ENCODE measurements at places on chromosomes 7 and 10.
A peak's percentile ranks its signal among the peaks of the same experiment; 100 is the strongest.

- no peak for DNase-seq
These were observed 2.0 kb downstream of the CALY start for GRCh38 chr10:133334503-133335245.

- DNase-seq, result no peak
These were observed 17.7 kb upstream of the SHH start for GRCh38 chr7:155829796-155830470.

DNA sequence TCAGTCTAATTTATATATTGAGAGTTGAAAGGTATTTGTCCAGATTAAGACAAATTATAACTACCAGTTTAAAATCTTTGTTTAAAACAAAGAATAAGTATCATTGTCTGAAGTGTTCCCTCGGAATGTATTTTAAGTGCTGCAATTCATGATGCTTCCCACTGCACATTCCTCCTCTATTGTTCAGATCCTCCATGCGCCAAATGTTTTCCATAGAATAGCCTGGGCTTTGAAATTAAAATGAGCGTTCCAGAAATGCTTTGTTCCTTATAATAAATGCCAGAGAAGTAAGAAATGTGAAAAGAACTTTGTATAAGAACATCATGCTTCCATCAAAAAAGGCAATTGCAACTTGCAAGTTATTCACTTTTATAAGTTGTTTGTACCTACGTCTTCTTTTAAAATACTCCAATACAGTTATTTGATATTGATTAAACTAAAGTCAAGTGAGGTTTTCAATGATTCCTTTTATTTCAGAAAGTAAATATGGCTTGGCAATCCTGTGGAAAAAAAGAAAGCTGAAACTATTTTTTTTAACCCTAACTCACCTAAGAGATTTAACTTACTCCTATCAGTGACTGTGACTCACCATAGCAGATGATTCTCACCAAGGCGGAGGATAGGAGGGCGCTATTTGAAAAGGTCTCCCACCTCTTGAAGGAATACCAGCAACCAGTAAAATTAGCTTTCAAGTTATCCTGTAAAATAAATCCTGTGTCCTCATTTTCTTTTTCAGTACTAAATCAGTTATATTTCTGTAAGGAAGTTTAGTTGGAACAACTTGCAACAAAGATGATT is 85.8 kb downstream of the CTNNA3 start:
- no peak for DNase-seq

GRCh38 chr10:5076615-5077014 is 17.6 kb upstream of the AKR1C3 start:
- DNase-seq, result no peak

DNA sequence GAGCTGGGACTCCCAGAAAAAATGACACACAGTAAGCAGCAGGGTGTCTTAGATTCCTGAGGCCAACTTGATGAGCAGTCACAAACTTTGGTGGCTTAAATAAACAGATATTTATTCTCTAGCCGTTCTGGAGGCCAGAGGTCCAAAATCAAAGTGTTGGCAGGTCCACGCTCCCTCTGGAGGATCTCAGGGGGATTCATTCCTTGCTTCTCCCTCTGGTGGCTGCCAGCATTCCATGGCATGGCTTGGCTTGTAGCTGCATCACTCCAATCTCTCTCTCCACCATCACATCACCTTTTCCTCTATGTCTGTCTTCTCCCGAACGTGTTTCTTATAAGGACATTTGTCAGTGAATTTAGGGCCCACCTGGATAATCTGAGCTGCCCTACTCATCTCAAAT is 98.4 kb downstream of the OSBPL3 start:
- no peak for DNase-seq

GRCh38 chr10:98316170-98316569 is 48.2 kb upstream of the LOXL4 start:
- DNase-seq, result no peak

GRCh38 chr7:44220358-44221112 is 19.8 kb downstream of the YKT6 start:
- DNase-seq, result no peak

GRCh38 chr10:79399223-79399831 is 46.1 kb downstream of the ZCCHC24 start:
- DNase-seq, result no peak

GRCh38 chr10:118911363-118911762 is 118.2 kb upstream of the NANOS1 start:
- DNase-seq, result no peak

- no peak for DNase-seq
These were observed 3.1 kb downstream of the PLAU start for GRCh38 chr10:73914036-73914435.

GRCh38 chr10:59888781-59889435 is 17.4 kb downstream of the CCDC6 start:
- no peak for DNase-seq

GRCh38 chr7:37970211-37970610 is 49.8 kb downstream of the EPDR1 start:
- DNase-seq, result no peak

- DNase-seq, result no peak
These were observed 2.1 kb downstream of the ANK3 start for GRCh38 chr10:60387531-60387930.

DNA sequence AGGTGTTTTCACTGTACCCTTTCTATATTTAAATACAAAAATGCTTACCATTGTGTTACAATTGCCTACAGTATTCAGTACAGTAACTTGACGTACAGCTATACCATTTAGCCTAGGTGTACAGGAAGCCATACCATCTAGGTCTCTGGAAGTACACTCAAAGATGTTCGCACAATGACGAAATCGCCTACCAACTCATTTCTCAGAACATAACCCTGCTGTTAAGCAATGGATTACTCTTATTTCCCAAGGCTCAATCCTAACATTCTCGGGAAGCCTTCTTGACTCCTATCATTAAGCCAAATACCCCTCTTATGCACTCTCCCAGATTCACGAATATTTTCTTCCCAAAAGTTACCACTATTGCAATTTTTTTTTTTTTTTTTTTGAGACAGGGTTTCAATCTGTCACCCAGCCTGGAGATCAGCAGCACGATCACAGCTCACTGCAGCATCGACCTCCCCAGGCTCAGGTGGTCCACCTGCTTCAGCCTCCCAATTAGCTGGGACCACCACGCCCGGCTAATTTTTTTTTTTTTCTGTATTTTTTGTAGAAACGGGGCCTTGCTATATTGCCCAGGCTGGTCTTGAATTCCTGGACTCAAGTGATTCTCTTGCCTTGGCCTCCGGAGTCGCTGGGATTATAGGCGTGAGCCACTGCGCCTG is 1.5 kb downstream of the CWF19L1 start:
- DNase-seq, result no peak

GRCh38 chr10:120011359-120012130 is 119.0 kb downstream of the SEC23IP start:
- no peak for DNase-seq

GRCh38 chr7:46286957-46287356 is 365.9 kb upstream of the IGFBP3 start:
- no peak for DNase-seq

DNA sequence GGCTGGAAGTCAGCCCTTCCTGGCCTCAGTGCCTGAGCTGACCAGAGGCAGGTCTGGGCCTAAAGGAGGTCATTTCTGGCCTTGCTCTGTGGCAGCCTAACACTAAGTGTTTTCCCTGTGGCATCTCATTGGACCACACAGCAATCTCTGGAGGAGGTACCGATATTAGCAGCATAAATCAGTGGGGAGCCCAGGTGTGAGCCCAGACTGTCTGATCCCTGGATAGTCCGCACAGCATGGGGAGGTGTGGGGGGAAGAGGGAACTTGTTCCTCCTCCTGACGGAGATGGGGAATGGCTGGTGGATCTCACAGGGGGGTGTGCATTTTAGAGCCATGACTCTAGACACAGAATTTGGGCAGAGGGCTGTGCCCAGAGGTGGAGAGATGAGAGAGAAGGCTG is 11.0 kb upstream of the PPIF start:
- DNase-seq, result no peak

DNA sequence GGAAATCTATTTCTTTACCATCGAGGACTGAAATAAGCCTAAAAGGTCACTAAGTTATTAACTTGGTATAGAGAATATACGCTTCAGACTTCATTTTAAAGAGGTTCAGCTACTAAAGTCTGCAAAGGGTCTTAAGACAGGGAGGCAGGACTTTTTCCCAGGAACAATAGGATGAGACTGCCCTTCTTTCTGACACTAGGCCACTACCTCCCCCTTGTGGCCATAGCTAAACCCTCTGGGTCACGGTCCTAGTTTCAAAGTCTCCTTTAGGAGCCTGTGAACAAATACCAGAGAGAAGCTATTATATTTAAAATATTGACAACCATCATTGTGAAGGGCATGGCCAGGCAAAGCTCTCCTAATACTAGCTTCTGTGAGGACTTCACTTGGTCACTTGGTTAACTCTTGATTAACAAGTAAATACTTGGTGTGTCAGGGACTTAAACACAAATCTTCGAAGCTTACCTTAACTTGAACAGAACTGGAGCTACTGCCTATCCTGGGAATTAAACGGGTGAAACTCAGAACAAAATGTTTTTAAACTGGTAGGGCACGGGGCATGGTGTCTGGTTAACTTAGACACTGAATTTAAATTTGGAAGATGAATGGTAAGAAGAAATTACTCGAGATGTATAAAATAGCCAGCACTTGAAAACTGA is 75.6 kb downstream of the CCDC6 start:
- peak; percentile 27 for DNase-seq
